ENCODE measurements at places on chromosomes 16 and 17. TPM values are rescaled to one million over a fixed set of nuclear protein-coding genes. Genes with fewer than 3 reads are reported as not detected.

HOXB3 gene
- total RNA-seq: 0.82 TPM

PLD2 gene
- total RNA-seq: 5.5 TPM

C16orf96 gene
- not detected for total RNA-seq

GFOD2 gene
- total RNA-seq: 7.1 TPM

ENKD1 gene
- 9.2 TPM for total RNA-seq

GALR2 gene
- total RNA-seq: not detected

TTC19 gene
- 39.1 TPM for total RNA-seq

RCVRN gene
- total RNA-seq: 0.24 TPM

CACNG5 gene
- total RNA-seq: not detected

CIBAR2 gene
- total RNA-seq: not detected

TM4SF5 gene
- total RNA-seq: not detected

MT1G gene
- total RNA-seq: not detected

DNA sequence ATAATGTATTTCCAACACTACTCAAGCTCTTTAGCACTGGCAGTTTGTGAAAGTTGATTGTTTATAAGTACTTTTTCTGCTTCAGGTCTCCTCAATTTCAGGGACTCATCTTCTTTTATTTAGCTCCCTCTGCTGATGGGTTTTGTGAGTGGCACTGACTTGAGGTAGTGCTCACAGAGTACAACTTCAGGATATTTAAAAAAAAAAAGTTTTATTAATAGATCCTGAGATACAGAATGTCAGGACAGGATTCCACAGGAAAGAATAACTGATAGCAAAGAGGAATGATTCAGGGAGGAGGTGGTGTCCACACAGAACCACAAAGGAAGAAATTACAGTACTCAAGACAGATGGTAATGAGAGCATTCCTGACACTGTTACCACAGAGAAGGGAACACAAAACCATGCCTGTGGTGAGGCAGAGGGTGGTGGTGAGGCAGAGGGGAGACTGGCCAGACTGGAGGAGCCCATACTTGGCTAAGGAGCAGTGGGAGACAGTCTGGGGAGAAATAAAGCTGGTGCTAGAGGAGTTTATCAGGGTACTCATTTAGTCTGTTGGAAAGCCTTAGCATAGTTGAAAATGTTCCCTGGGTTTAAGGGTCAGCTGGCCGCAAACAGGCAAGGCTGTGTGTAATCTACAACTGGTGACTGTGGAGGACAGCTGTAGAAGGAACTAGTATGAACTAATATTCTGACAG lies 63.7 kb downstream of the SPAG9 start:
- H3K4me3 ChIP-seq: no peak overlapping the region
- peak overlapping the region; percentile 62 for H3K27ac ChIP-seq
- peaks cover 22% of the 10 kb centered on the region for H3K4me1 ChIP-seq
- H3K27me3 ChIP-seq: no peaks in the 10 kb centered on the region
- DNase-seq: no peak

DNA sequence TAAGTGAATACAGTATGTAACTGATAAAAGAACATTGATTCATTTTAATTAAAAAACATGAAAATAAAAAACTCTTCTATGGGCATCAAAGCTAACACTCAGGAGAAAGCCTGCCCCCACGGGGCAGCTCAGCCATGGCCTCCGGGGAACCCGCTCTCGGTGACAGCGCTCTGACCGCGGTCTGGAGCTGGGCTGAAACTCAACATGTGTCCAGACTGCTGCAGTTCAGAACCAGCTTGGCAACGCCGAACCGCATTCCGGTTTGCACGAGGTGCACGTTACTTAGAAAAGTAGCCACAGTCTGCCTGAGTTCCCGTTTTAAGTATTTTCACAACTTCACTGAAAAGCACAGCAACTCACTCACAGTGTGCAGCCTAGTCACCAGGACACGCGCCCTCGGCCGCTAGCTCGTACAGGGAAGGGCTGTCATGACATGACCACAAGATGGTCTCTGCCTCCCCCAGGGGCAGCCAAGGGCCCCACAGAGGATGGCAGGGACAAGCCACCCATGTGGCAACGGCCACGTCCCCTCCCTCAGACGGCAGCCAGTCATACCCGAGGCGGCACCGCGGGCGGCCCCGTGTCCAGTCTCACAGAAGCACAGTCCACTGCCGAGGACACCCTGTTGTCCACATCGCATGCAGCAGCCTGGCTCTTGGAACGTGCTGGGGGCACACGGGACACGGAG lies 77.1 kb upstream of the METRNL start:
- no peaks in the 10 kb centered on the region for H3K4me1 ChIP-seq
- no peak overlapping the region for H3K27ac ChIP-seq
- no peaks in the 10 kb centered on the region for H3K36me3 ChIP-seq
- no peak overlapping the region for H3K4me3 ChIP-seq
- H3K27me3 ChIP-seq: no peaks in the 10 kb centered on the region
- DNase-seq: no peak

GRCh38 chr16:66714654-66715307 lies 18.2 kb upstream of the CMTM4 start:
- no peaks in the 10 kb centered on the region for H3K4me1 ChIP-seq
- no peaks in the 10 kb centered on the region for H3K36me3 ChIP-seq
- DNase-seq: no peak
- no peaks in the 10 kb centered on the region for H3K27me3 ChIP-seq

DNA sequence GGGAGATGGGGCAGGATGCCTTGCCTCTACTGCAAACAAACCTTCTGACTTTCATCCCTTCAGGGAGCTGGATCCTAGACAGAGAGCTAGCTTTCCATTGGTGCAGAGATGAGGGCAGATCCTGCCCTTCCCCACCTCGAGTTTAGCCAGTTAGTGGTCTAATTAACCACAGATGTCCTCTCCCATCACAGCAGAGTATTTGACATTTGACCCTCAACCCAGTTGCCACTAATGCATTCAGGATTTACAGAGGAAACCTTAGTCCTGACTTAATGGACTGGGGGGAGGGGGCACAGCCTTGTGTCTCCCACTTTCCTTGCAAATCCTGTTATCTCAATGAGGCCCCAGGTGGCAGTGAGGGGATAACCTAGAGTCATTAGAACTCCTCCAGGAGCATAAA lies 10.2 kb downstream of the PIP4K2B start:
- no peaks in the 10 kb centered on the region for H3K27me3 ChIP-seq
- no peak for DNase-seq
- H3K4me1 ChIP-seq: peaks cover 16% of the 10 kb centered on the region

GRCh38 chr17:65489413-65490155 lies 71.9 kb downstream of the AXIN2 start:
- DNase-seq: no peak
- no peak overlapping the region for H3K4me3 ChIP-seq
- H3K27ac ChIP-seq: no peak overlapping the region
- H3K4me1 ChIP-seq: no peaks in the 10 kb centered on the region
- no peaks in the 10 kb centered on the region for H3K36me3 ChIP-seq

- no peak for DNase-seq
- H3K27ac ChIP-seq: no peak overlapping the region
- H3K4me1 ChIP-seq: peaks cover 22% of the 10 kb centered on the region
- no peak overlapping the region for H3K4me3 ChIP-seq
- no peaks in the 10 kb centered on the region for H3K36me3 ChIP-seq
Measured at GRCh38 chr17:30232015-30232823, 3.3 kb downstream of the SLC6A4 start.

GRCh38 chr16:67014634-67015312 lies 14.2 kb upstream of the CBFB start:
- H3K27ac ChIP-seq: no peak overlapping the region
- H3K36me3 ChIP-seq: no peaks in the 10 kb centered on the region
- H3K4me1 ChIP-seq: peaks cover 19% of the 10 kb centered on the region
- H3K4me3 ChIP-seq: peak overlapping the region; percentile 61
- no peak for DNase-seq
- no peaks in the 10 kb centered on the region for H3K27me3 ChIP-seq

DNA sequence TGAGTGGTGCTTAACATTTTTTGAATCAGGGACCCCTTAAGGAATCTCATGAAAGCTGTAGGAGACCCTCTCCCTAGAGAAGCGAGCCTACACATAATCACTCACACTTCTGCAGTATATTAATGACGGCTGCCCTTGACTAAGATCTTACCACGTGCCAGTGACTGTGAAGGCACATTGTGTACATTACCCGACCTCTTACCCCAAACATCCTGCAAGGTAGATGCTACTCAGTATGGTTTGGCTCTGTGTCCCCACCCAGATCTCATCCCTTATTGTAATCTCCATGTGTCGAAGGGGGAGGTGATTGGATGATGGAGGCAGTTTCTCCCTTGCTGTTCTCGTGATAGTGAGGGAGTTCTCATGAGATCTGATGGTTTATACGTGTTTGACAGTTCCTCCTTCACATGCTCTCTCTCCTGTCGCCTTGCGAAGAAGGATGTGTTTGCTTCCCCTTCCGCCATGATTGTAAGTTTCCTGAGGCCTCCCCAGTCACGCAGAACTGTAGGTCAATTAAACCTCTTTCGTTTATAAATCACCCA lies 54.2 kb downstream of the RTN4RL1 start:
- H3K27ac ChIP-seq: peak overlapping the region; percentile 58
- no peaks in the 10 kb centered on the region for H3K27me3 ChIP-seq
- H3K4me3 ChIP-seq: no peak overlapping the region
- no peaks in the 10 kb centered on the region for H3K36me3 ChIP-seq

DNA sequence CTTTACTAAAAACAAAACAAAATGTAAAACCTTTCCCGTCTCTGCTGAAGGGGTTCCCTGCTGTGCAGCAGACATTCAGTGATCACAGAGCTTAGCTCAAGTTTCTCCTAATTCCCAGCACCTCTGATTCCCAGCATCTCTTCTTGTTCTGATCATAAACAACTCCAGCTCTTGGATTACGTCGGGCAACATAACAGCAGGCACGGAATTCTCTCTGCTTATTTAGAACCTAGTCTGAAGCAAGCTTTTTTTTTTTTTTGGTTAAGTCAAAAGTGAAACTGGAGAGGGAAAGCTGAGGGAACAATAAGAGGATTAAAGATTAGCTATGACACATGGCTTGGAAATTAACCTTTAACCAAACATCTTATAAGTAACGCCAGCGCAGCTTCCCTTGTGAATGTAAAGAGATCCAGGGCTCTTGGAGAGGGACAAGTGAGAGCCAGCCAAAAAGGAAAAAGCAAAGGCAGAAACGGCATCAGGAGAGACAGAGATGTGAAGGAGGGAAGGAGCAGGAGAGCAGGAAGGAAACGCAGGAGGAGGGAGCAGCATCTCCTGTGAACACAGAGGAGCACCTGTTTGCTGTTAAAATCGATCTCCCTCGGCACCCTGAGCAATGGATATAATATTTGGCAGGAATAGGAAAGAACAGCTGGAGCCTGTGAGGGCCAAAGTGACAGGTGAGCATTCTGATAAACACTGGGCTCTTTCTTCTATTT lies at the start of gene BCO1:
BCO1 (plus strand) TSS at position 394 of the 716 bp plus-strand sequence; CDS start at position 614, 220 bp downstream.
- no peaks in the 10 kb centered on the region for H3K36me3 ChIP-seq
- H3K4me1 ChIP-seq: no peaks in the 10 kb centered on the region
- peak within 1 kb of the TSS; percentile 63 for H3K27ac ChIP-seq
- H3K4me3 ChIP-seq: peak within 1 kb of the TSS; percentile 6
- no peak for DNase-seq
- H3K27me3 ChIP-seq: no peaks in the 10 kb centered on the region

GRCh38 chr16:84959045-84959576 lies 52.2 kb downstream of the ZDHHC7 start:
- H3K36me3 ChIP-seq: no peaks in the 10 kb centered on the region
- no peak overlapping the region for H3K4me3 ChIP-seq
- no peaks in the 10 kb centered on the region for H3K27me3 ChIP-seq
- DNase-seq: no peak
- H3K27ac ChIP-seq: no peak overlapping the region

GRCh38 chr16:81574168-81574567 lies 129.6 kb downstream of the CMIP start:
- no peak overlapping the region for H3K27ac ChIP-seq
- no peak for DNase-seq
- H3K4me1 ChIP-seq: no peaks in the 10 kb centered on the region
- no peak overlapping the region for H3K4me3 ChIP-seq

- DNase-seq: no peak
- no peak overlapping the region for H3K27ac ChIP-seq
- no peaks in the 10 kb centered on the region for H3K36me3 ChIP-seq
- H3K4me1 ChIP-seq: no peaks in the 10 kb centered on the region
Measured at GRCh38 chr17:77873500-77874302, 84.8 kb upstream of the TNRC6C start.

- no peaks in the 10 kb centered on the region for H3K36me3 ChIP-seq
- DNase-seq: no peak
- H3K4me1 ChIP-seq: peaks cover 22% of the 10 kb centered on the region
- peak overlapping the region; percentile 89 for H3K4me3 ChIP-seq
Measured at GRCh38 chr16:58685084-58685449, 497 bp upstream of the SLC38A7 start.

GRCh38 chr17:1566505-1567199 lies 4.1 kb upstream of the PITPNA start:
- H3K36me3 ChIP-seq: no peaks in the 10 kb centered on the region
- DNase-seq: no peak
- no peak overlapping the region for H3K27ac ChIP-seq
- no peak overlapping the region for H3K4me3 ChIP-seq
- H3K27me3 ChIP-seq: no peaks in the 10 kb centered on the region

DNA sequence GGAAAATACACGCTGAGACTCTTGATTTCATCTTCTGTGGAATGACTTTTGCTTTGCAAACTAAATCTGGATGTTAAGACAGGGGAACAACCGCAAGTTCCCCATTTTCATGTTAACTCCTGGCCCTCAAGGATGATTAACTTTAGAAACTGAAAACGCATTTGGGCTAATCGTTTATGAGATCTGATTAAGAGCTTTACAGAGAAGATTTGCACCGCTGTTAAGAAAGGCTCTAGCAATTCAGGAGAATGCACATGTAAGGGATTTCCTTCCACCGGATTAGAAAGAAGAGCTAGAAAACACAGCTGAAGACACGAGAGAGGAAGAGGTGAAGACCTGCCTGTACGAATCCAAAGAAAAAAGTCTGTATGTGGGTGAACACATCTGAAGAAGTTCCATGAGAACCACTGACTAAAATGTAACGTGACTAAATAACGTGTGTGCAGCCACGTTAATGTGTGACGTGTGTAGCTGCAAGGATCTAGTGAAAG lies 106.4 kb downstream of the YPEL2 start:
- no peaks in the 10 kb centered on the region for H3K4me1 ChIP-seq
- no peak for DNase-seq
- no peaks in the 10 kb centered on the region for H3K27me3 ChIP-seq
- peak overlapping the region; percentile 75 for H3K27ac ChIP-seq
- H3K4me3 ChIP-seq: no peak overlapping the region

DNA sequence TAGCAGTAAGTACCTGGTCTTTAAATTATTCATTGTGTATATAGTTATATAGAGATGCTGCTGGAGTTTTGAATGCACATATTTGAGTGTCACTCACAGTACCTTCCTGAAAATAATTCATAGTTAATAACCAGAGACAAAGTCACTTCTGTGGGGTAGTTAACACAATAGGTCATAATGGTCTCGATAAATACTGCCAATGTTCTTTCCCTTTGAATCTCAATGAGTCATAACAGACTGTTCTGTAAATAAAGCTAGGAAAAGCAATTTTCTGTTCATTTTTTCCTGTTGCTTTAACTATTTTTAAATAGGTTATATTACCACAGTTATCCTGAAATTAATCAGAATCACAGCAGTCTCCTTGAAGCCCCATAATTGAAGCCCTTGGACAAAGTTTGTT lies 87.2 kb downstream of the MAP2K4 start:
- H3K4me3 ChIP-seq: no peak overlapping the region
- H3K27me3 ChIP-seq: no peaks in the 10 kb centered on the region
- H3K27ac ChIP-seq: no peak overlapping the region

- no peaks in the 10 kb centered on the region for H3K4me1 ChIP-seq
- H3K27me3 ChIP-seq: no peaks in the 10 kb centered on the region
- no peak for DNase-seq
- no peak overlapping the region for H3K27ac ChIP-seq
- H3K4me3 ChIP-seq: no peak overlapping the region
Measured at GRCh38 chr16:23355106-23355670, 53.1 kb downstream of the SCNN1B start.
